ENCODE measurements at places on chromosomes 7 and 10.

DNA sequence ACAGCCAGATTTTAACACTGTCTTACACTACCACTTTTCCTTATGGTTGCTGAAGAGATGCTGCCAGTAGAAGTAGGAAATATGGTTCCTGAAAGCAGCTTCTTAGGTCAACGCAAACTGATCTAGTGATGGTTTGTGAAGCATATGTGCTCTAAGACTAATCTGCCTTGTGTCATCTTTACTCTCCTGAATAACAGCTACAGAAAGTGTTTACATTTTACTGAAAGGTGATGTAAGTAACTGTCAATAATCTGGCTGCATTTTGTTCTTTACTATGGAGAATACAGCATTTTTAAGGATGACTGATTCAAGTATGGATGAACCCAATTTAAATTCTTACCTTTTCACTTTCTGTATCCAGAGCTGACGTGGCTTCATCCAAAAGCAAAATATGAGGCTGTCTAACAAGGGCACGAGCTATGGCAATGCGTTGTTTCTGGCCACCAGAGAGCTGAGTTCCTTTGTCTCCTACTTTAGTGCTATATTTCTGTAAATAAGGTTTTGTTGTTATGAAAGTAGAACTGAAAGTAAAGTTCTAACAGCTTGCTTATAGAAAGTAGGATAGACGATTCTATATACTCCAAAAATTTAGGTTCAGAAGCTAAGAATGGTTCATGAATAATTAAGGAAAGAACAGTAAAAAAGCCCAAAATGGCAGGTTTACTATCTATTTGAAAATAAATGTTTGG is 30.2 kb upstream of the ABCB4 start:
- no peak for DNase-seq

GRCh38 chr7:6167004-6167551 is 105.3 kb downstream of the CYTH3 start:
- DNase-seq: no peak

DNA sequence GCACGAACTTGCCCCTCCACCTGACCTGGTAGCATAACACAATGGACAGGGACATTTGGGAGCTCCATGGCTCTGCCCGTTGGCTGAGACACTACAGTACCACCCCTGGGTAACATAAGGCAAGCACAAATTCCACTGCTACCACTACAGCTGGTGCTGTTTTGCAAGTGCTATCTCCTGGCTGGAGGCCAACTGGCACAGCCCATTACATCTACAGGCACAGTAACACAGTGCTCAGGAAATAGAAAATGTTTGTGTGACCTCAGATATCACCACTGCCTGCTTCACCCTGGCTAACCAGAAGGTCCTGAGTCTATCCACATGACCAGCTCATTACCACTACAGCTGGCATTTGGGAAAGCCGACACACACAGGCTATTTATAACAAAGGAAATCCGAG is 631.1 kb upstream of the MBL2 start:
- no peak for DNase-seq

DNA sequence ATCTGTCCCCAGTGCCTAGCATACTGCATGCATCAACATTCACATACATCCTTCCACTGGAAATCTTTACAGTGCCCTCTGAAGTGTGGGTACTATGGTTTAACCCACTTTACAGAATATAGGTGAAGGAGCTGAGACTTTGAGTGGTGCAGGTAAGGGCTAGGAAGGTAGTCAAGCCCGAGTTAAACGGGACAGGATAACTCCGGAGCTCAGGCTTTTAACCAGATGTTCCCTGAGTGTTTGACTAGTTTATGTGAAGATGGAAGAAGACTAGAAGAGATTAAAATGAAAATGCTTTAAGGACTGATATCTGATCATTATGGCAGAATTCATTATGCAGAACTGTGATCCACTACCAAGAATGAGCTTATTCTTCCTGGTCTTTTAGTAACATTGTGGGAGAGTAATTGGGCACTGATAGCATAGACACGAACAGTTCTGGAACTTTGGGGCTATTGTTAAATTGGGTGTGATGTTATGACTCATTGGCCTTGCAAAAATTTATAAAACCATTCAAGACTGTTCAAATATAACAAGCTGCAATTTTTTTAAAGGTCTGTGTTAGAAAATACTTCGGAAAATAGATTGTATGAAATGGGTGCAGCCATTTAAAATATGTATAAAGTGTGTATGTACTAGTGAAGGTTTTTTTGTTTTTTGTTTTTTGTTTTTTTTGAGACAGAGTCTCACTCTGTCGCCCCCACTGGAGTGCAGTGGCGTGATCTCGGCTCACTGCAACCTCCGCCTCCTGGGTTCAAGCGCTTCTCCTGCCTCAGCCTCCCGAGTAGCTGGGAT is 4.4 kb downstream of the CUL1 start:
- peak; percentile 21 for DNase-seq

GRCh38 chr7:70618020-70618551 is 513.9 kb upstream of the GALNT17 start:
- no peak for DNase-seq

- DNase-seq: peak; percentile 51
Observed at GRCh38 chr10:14971867-14972448, 12.8 kb downstream of the MEIG1 start.

GRCh38 chr10:74634995-74635536 is 191.3 kb upstream of the KAT6B start:
- no peak for DNase-seq

DNA sequence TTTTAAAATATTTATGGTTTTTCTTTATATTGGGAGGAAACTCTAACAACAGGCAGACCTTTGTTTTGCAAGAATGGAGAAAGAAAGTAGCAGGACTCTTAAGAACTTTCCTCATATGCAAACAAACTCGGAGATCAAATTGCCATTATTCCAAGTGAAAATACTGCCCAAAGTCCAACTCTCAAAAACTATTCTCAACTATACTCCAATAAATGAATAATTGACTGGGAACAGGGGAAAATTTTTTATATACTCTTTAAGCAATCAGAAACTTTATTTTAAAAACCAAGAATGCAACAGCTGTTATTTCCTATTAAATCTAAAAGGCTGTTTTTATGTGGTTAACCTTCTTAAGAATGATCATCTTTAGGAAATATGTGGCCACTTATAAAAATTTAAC is 101.9 kb downstream of the COL28A1 start:
- no peak for DNase-seq

- no peak for DNase-seq
Observed at GRCh38 chr10:77007834-77008233, 629.8 kb downstream of the KCNMA1 start.

- DNase-seq: no peak
Observed at GRCh38 chr10:48745662-48746245, 61.1 kb downstream of the WDFY4 start.

- no peak for DNase-seq
Observed at GRCh38 chr7:729140-730000, 2.3 kb upstream of the PRKAR1B start.

DNA sequence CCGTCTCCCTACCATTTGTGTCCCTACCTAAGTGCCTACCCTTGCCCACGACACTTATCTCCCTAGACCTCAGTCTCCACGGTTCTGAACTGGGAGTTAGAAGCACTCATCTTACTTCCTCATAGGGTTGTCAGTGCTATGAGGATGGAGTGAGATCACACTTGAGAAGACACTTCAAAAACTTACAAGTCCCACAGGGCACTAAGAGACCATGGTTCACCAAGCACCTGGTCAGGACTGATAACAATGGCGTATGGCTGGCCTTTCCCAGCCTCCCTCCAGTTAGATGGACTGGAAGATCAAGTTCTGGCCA is 43.2 kb downstream of the KCNMA1 start:
- DNase-seq: no peak

GRCh38 chr10:11588873-11589574 is 22.4 kb downstream of the USP6NL start:
- no peak for DNase-seq

DNA sequence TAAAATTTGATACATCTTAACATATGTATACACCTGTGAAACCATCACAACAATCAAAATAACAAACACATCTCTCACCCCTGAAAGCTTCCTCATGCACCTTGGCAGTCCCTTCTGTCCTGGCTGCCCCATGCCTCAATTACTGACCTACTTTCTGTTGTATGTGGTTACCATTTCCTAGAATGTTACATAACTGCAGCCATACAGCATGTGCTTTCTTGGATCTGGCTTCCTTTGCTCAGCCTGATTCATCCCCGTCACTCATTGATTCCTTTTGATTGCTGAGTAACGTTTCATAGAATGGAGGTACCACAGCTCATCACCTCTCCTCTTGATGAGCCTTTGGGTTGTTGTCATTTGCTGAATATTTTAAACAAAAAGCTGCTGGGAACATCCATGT is 165.3 kb downstream of the CELF2 start:
- DNase-seq: no peak

GRCh38 chr10:43781480-43782361 is 133.0 kb upstream of the ZNF32 start:
- DNase-seq: peak; percentile 13

- DNase-seq: no peak
Observed at GRCh38 chr7:47427051-47427643, 154.8 kb downstream of the TNS3 start.

- no peak for DNase-seq
Observed at GRCh38 chr7:150339409-150339809, 2.0 kb downstream of the RARRES2 start.

- DNase-seq: peak; percentile 89
Observed at GRCh38 chr7:88306590-88307048, at the start of gene STEAP4. TSS of gene STEAP4 (minus strand) at chr7:88306894. CDS start at chr7:88284269, 22,625 bp downstream.

GRCh38 chr10:112394475-112394875 is 20.6 kb downstream of the ACSL5 start:
- DNase-seq: no peak

DNA sequence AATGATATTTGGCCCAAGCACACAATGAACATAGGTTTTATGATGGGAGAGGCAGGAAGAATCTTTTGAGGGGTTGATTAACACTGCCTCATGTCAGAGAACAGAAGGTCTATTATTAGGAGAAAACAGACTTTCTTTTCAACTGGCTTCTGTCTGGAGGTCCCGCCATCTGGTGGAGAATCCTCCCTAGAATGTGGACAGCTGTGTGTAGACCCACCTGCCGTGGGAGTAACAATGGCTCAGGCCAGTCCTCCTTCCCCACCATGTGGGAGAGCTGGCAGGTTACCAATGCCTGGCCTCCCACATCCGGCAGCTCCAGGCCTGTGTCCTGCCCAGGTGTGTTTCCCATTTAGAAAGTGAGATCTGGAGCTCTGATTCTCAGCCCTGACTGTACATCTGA is 70.4 kb upstream of the AOAH start:
- DNase-seq: no peak

GRCh38 chr10:29454250-29454649 is 165.4 kb downstream of the LYZL1 start:
- DNase-seq: no peak

- peak; percentile 4 for DNase-seq
Observed at GRCh38 chr10:13503745-13504463, 24.9 kb downstream of the BEND7 start.

- peak; percentile 84 for DNase-seq
Observed at GRCh38 chr7:151699147-151699927, 177.6 kb downstream of the PRKAG2 start.

DNA sequence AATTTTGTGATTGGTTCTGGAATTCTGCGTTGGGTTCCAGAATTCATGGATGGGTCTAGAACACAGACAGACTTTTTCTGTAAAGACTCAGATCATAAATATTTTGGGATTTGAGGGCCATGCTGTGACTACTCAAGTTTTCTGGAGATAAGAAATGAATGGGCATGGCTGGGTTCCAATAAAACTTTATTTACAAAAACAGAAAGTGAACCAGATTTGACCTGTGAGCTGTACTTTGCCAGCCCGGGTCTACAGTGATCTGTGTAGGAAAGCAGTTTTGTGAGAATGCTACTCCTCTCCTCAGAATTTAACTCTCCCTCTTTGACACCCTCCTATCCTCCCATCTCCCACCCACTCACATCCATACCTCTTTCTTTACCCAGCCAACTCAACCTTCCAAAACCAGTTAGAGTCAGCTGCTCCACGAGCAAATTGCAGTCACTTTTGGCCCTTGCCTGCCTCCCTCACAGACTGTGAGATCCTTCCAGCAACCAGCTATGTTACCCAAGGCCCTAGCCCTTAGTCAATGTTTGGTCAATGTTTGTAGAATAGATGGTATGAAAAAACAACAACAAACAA is 312.8 kb upstream of the ZMIZ1 start:
- no peak for DNase-seq

- DNase-seq: peak; percentile 33
Observed at GRCh38 chr7:77415823-77416620, at the start of gene GSAP. TSS of gene GSAP (minus strand) at chr7:77416349. CDS start at chr7:77416321, 28 bp downstream.

- DNase-seq: peak; percentile 52
Observed at GRCh38 chr7:47451851-47452205, 130.1 kb downstream of the TNS3 start.

GRCh38 chr10:95341716-95342130 is 50.9 kb upstream of the PDLIM1 start:
- peak; percentile 85 for DNase-seq

DNA sequence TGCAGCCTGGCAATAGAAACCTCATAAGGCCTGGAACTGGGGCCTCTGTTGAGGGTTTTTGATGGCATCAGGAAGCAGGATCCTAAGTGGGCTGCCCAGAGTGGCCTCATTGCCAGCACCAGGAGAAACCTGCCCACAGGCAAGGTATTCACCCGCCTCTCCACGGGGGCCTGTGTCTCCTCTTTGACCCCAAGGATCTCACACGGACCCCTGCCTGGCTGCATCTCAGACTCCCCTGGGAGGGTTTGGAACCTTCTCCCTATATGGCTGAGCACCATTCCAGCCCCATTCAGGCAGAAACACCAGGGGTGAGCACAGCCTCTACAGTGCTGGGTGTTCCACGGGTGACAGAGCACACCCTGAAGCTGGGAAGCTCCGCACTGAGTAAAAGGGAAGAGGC is 14.6 kb upstream of the C10orf71 start:
- DNase-seq: no peak

- DNase-seq: no peak
Observed at GRCh38 chr7:27518561-27519350, 143.9 kb downstream of the HIBADH start.

GRCh38 chr7:42661312-42661711 is 250.6 kb downstream of the C7orf25 start:
- DNase-seq: peak; percentile 90

DNA sequence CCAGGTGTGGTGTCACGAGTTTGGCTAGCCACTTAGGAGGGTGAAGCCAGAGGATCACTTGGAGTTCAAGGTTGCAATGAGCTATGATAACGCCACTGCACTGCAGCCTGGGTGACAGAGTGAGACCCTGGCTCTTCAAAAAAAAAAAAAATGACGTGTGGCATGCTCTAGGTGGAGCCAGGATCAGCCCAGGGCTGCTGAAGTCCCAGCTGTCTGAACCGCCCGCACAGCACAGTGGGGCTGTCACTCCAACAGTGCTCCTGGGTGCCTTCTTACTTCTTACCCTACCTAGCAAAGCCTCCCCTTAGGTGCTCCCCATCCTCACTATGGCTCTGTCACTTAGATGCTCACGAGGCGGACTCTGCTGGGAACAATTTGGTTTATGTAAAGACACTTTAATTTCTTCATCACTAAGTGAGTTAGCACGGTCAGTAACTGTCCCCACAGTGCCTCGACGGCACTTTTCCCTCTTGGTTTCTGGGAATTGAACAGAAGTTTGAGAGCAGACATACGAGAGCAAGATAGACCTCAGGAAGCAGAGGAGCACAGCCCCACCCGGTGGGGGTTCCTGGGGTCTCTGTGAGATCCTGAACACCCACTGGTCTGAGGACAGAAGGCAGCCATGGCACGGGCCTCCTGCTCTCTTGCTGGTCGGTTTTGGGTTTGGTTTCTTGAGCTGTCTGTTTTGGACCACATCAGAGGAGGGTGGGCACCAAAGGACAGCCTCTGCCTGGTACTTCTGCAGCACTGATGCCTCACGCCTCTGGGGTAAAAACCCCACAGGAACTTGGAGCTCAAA is 66.2 kb upstream of the BTBD16 start:
- no peak for DNase-seq

GRCh38 chr10:5260828-5261227 is 64.2 kb downstream of the AKR1C4 start:
- no peak for DNase-seq

All from cardiac fibroblast (primary cell).